ENCODE measurements at places on chromosomes 3 and 15. TPM values are rescaled to one million over a fixed set of nuclear protein-coding genes. Genes with fewer than 3 reads are reported as not detected.

VGLL3 gene
- total RNA-seq: 0.33 TPM

AADACL2 gene
- total RNA-seq: not detected

GPR15 gene
- not detected for total RNA-seq

IL5RA gene
- not detected for total RNA-seq

C3orf49 gene
- total RNA-seq: not detected

CCDC13 gene
- 1.6 TPM for total RNA-seq

SLC22A14 gene
- total RNA-seq: not detected

FSIP1 gene
- not detected for total RNA-seq

KLHL40 gene
- not detected for total RNA-seq

P3H2 gene
- 3.9 TPM for total RNA-seq

CCK gene
- total RNA-seq: not detected

CFAP92 gene
- not detected for total RNA-seq

APBA2 gene
- total RNA-seq: 0.28 TPM

MDFIC2 gene
- not detected for total RNA-seq

SLC28A2 gene
- 0.15 TPM for total RNA-seq

OXSM gene
- 13.0 TPM for total RNA-seq

TM4SF4 gene
- 220 TPM for total RNA-seq

UACA gene
- 13.7 TPM for total RNA-seq

CHRNA7 gene
- not detected for total RNA-seq

SOX14 gene
- not detected for total RNA-seq

RAB6B gene
- 0.35 TPM for total RNA-seq

AEN gene
- total RNA-seq: 7.1 TPM

MKRN2OS gene
- total RNA-seq: not detected

ERC2 gene
- total RNA-seq: not detected

CHL1 gene
- total RNA-seq: 0.45 TPM

MYZAP gene
- total RNA-seq: 0.58 TPM

SELENOT gene
- total RNA-seq: 42.5 TPM
